ENCODE measurements at places on chromosomes 4 and X. TPM values are rescaled to one million over a fixed set of nuclear protein-coding genes. Genes with fewer than 3 reads are reported as not detected.
A peak's percentile ranks its signal among the peaks of the same experiment; 100 is the strongest.

Gene TMEM271
- not detected for total RNA-seq

- no peak overlapping the region for H3K4me3 ChIP-seq
- no peaks in the 10 kb centered on the region for H3K27me3 ChIP-seq
- H3K4me1 ChIP-seq, result no peaks in the 10 kb centered on the region
- no peak overlapping the region for H3K27ac ChIP-seq
- no peak for DNase-seq
Measured at GRCh38 chr4:38538517-38538916, 125.5 kb upstream of the KLF3 start.

DNA sequence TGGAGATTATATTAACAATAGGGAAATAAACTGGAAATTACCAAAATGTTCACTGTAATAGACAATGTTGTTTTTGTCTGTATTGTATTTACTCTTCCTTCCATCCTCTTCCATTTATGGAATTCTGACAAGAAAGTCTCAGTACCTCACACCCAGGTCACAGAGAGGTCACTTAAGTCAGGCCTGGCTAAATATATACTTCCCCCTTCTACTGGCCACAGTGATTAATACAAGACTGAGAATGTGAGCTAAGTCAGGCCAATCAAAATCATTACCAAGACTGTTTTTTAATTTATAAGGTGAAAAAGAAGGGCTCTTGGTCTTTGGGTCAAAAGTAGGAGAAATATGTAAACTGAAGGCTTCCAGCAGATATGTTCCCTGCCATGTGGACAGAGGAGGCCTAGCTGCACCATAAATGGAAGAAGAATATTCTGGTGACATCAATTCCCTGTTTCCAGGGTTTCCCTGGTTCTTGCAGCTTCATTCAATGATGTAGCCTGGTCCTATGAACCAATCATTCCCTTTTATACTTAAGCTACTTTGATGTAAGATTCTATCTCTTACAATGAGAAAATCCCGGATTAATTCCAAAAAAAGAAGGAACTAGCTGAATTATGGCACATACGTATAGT, 64.3 kb downstream of the LRBA start:
- H3K4me1 ChIP-seq, result peaks cover 29% of the 10 kb centered on the region
- H3K27ac ChIP-seq, result no peak overlapping the region
- H3K27me3 ChIP-seq, result no peaks in the 10 kb centered on the region
- H3K4me3 ChIP-seq, result no peak overlapping the region
- H3K36me3 ChIP-seq, result no peaks in the 10 kb centered on the region

DNA sequence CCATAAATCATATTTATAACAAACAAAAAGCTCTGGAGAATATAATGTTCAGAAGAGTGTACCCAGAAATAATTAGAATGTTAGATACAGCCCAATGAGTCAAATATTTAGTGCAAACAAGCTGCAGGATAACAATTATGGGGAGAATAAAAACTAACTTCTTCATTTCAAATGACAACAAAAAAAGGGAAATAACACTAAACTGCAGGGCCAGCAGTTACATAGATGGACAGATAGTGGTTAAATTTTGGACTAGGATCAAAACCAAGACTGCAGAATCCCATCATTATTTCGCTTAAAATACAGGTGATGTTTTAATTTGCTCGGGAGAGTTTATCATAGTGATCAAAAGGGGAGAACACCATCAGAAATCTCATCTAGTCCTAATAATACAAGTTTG, 617 bp upstream of the GPR34 start:
- H3K4me3 ChIP-seq, result no peak overlapping the region
- H3K27ac ChIP-seq, result peak overlapping the region; percentile 37
- H3K4me1 ChIP-seq, result peaks cover 16% of the 10 kb centered on the region
- H3K36me3 ChIP-seq, result no peaks in the 10 kb centered on the region

- H3K36me3 ChIP-seq, result no peaks in the 10 kb centered on the region
- H3K27ac ChIP-seq, result no peak overlapping the region
- DNase-seq, result no peak
Measured at GRCh38 chrX:151765026-151765425, 30.5 kb downstream of the CNGA2 start.

DNA sequence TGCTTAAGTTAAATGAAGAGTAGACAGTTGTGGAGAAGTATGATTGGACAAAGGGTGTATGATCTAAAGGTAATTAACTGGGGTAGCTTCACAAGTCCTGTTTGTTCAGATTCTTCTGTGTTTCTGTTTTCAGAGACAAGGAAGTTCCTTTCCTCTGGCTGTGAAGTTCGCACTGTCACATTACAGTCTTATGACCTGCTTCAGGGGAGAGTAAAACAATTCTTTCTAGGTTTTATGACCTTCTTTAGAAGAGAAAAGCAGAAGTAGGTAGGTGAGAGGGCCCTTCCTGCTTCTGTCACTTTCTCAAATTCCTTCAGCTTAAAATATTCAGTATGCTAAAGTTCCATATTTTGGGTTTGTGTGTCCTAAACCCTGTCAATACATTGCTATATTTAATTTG, 211.9 kb downstream of the SOX3 start:
- no peaks in the 10 kb centered on the region for H3K27me3 ChIP-seq
- H3K36me3 ChIP-seq, result no peaks in the 10 kb centered on the region
- H3K4me1 ChIP-seq, result no peaks in the 10 kb centered on the region

Gene STAP1
- total RNA-seq, result 23.2 TPM

DNA sequence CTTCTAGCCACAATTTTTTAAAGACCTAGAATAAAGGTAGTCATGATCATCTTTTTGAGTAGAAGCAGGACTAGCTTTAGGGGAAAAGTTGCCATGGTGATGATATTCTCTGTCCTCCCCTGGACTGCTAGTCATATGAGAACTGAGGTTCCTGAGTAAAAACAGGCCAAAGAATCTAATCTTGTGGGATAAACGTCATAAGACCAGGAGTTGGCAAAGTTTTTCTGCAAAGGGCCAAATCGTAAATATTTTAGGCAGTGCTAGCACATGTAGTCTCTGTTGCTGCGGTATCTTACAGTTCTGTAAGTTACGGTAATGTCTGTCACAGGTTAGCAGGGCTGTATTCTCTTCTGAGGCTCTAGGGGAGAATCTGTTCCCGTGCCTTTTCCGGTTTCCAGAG, 3.4 kb downstream of the PRPS2 start:
- no peak overlapping the region for H3K4me3 ChIP-seq
- H3K27ac ChIP-seq, result no peak overlapping the region
- DNase-seq, result no peak
- H3K36me3 ChIP-seq, result peaks cover 17% of the 10 kb centered on the region
- H3K27me3 ChIP-seq, result no peaks in the 10 kb centered on the region

Gene NALF2
- total RNA-seq, result 0.09 TPM

Gene CYLC1
- total RNA-seq, result not detected

Gene CD40LG
- total RNA-seq, result 2.5 TPM

GRCh38 chr4:12319765-12320164, 891.1 kb upstream of the HS3ST1 start:
- H3K4me3 ChIP-seq, result no peak overlapping the region
- no peak overlapping the region for H3K27ac ChIP-seq
- no peak for DNase-seq
- no peaks in the 10 kb centered on the region for H3K4me1 ChIP-seq
- no peaks in the 10 kb centered on the region for H3K36me3 ChIP-seq
- no peaks in the 10 kb centered on the region for H3K27me3 ChIP-seq

GRCh38 chr4:37054531-37055077, 189.9 kb upstream of the NWD2 start:
- no peaks in the 10 kb centered on the region for H3K27me3 ChIP-seq
- DNase-seq, result no peak
- no peaks in the 10 kb centered on the region for H3K36me3 ChIP-seq

DNA sequence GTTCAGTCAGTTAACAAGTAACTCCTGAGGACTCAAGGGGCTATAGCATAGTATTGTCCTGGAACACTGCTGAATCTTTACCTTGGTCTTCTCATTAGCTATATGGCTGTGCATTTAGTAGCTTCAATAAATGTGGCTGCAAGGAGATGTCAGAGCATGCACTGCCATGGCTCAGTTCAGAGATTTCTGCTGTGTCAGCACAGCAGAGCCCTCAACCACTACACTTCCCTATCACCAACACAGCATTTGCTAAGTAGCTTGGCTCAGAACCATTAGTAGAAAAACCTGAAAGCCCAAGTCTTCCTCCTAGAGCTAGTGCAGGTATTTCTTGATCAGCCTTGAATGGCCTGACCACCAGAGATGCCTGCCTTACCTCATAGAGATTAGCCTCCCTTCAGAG, 466.0 kb downstream of the IDS start:
- no peak overlapping the region for H3K4me3 ChIP-seq
- no peaks in the 10 kb centered on the region for H3K4me1 ChIP-seq
- DNase-seq, result no peak
- no peaks in the 10 kb centered on the region for H3K36me3 ChIP-seq
- H3K27ac ChIP-seq, result no peak overlapping the region

DNA sequence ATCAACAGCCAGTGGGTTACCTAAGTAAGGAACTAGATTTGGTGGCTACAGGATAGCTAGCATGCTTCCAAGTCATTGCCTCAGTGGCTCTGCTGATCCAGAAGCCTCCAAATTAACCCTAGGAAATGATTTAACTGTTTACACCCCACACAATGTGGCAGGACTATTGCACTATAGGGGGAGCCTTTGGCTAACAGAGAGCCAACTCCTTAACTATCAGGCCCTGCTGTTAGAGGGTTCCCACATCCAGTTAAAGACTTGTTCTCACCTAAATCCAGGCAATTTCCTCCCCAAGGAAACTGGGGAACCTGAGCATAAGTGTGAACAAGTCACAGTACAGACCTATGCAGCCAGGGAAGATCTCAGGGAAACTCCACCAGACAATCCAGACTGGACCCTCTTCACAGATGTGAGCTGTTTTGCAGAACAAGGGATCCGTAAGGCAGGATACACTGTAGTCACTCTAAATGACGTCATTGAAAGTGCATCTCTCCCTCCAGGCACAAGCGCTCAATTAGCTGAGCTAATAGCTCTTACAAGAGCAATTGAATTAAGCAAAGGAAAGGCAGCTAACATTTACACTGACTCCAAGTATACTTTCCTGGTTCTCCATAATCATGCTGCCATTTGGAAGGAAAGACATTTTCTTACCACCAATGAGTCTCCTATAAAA, 185.3 kb upstream of the SPOCK3 start:
- H3K4me1 ChIP-seq, result no peaks in the 10 kb centered on the region
- H3K27me3 ChIP-seq, result no peaks in the 10 kb centered on the region

GRCh38 chrX:14038375-14039085, 8.8 kb upstream of the GEMIN8 start:
- H3K4me3 ChIP-seq, result no peak overlapping the region
- no peak for DNase-seq
- no peak overlapping the region for H3K27ac ChIP-seq
- no peaks in the 10 kb centered on the region for H3K36me3 ChIP-seq

Gene LETM1
- 38.3 TPM for total RNA-seq

- peaks cover 94% of the 10 kb centered on the region for H3K36me3 ChIP-seq
- H3K27me3 ChIP-seq, result no peaks in the 10 kb centered on the region
- no peak overlapping the region for H3K27ac ChIP-seq
- H3K4me3 ChIP-seq, result no peak overlapping the region
Measured at GRCh38 chr4:77023920-77024319, 51.9 kb downstream of the CCNI start.

DNA sequence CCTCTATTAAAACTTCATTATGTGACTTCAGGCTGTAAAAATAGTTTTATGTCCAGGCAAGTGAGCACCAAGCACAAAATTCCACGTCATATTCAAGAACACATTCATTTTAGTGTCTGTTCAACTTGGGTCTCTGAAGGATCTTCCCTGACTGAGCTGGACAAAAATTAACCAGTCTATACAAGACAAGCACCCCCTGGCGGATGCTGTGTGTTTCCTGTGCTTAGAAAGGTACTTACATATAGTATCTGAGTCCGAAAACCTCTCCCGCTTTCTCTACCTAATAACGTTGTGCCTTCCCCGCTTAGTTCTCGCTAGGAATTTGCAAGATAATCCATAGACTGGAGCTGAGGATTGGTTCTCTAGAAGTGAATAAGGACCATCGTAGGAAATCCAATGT, 2214.5 kb upstream of the TENM3 start:
- H3K27ac ChIP-seq, result no peak overlapping the region
- peak; percentile 76 for DNase-seq
- H3K27me3 ChIP-seq, result no peaks in the 10 kb centered on the region
- no peaks in the 10 kb centered on the region for H3K36me3 ChIP-seq
- H3K4me3 ChIP-seq, result no peak overlapping the region

Gene CCDC149
- 16.0 TPM for total RNA-seq

Gene SYNPO2
- 40.8 TPM for total RNA-seq

DNA sequence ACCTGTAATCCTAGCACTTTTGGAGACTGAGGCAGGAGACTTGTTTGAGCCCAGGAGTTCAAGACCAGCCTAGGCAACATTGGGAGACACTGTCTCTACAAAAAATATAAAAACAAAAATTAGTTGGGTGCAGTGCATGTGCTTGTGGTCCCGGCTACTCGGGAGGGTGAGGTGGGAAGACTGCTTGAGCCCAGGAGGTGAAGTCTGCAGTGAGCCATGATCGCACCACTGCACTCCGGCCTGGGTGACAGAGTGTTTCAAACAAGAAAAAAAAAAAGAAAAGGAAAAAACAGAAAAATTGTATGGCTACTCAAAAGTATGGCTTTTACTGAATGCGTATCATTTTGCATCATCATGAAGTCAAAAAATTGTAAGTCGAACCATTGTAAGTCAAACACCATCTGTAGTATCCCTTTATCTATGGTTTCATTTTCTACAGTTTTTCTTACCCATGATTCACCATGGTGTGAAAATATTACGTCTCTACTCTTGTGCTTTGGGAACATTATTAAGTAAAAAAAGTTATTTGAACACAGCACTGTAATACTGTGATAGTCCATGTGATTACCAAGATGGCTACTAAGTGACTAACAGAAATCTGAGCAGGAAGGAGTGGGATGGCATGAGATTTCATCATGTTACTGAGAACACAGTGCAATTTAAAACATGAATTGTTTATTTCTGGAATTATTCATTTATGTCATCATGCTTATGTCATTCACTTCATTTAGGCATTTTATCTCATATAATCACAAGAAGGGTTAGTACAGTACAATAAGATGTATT, 26.5 kb upstream of the MANBA start:
- no peaks in the 10 kb centered on the region for H3K4me1 ChIP-seq
- no peak for DNase-seq
- H3K27ac ChIP-seq, result no peak overlapping the region
- no peaks in the 10 kb centered on the region for H3K27me3 ChIP-seq
- no peak overlapping the region for H3K4me3 ChIP-seq

DNA sequence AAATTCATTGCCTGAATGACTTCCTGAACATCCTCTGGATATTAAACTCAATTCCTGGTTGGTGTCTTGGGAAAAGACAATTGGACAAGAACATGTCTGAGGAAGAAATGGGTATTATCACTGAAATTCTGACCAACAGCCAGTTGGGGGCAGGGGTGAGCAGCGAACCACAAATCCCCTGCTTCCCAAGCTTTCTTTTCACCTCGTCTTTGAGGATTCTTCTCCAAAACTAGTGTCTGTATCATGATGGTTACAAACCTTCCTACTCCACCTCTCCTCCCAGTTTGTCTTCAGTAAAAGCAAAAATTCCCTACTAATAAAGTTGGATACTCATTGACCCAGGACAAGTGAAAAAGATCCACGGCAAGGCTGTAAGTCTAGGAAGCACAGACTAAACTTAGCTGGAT, 48.3 kb upstream of the WDR1 start:
- H3K4me1 ChIP-seq, result no peaks in the 10 kb centered on the region
- H3K27ac ChIP-seq, result no peak overlapping the region
- H3K27me3 ChIP-seq, result no peaks in the 10 kb centered on the region
- DNase-seq, result no peak

GRCh38 chrX:146160443-146161203, 343.0 kb downstream of the SLITRK2 start:
- no peak overlapping the region for H3K4me3 ChIP-seq
- H3K27me3 ChIP-seq, result no peaks in the 10 kb centered on the region
- no peaks in the 10 kb centered on the region for H3K4me1 ChIP-seq
- DNase-seq, result no peak
- no peaks in the 10 kb centered on the region for H3K36me3 ChIP-seq

GRCh38 chr4:15832523-15833451, 54.7 kb downstream of the CD38 start:
- H3K36me3 ChIP-seq, result peaks cover 10% of the 10 kb centered on the region
- no peak overlapping the region for H3K4me3 ChIP-seq
- H3K27ac ChIP-seq, result no peak overlapping the region
- no peaks in the 10 kb centered on the region for H3K4me1 ChIP-seq
- H3K27me3 ChIP-seq, result no peaks in the 10 kb centered on the region
- DNase-seq, result no peak

Measured in spleen (tissue), 13 donors.